ENCODE measurements at places on chromosomes 3 and 15.

GRCh38 chr3:52754373-52754772 is 16.4 kb downstream of the NEK4 start:
- no peak for DNase-seq

DNA sequence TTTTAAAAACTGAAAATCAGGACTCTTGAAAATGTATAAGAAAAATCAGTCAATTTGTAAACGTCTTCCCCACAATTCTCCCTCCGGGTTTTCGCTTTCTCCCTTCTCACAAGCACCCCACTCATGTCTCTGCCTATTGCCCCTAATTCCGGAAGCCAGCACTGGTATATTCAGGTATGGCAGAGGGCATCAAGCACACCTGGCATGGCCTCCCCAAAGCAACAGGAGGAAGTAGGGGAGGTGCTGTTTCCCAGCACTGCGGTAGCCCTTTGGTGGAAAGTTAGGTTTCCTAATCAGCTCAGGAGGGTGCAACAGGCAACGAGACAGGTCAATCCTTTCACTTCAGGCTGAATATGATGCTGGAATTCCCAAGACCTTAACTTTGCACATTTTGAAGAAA is 30.1 kb downstream of the LAMP3 start:
- no peak for DNase-seq

DNA sequence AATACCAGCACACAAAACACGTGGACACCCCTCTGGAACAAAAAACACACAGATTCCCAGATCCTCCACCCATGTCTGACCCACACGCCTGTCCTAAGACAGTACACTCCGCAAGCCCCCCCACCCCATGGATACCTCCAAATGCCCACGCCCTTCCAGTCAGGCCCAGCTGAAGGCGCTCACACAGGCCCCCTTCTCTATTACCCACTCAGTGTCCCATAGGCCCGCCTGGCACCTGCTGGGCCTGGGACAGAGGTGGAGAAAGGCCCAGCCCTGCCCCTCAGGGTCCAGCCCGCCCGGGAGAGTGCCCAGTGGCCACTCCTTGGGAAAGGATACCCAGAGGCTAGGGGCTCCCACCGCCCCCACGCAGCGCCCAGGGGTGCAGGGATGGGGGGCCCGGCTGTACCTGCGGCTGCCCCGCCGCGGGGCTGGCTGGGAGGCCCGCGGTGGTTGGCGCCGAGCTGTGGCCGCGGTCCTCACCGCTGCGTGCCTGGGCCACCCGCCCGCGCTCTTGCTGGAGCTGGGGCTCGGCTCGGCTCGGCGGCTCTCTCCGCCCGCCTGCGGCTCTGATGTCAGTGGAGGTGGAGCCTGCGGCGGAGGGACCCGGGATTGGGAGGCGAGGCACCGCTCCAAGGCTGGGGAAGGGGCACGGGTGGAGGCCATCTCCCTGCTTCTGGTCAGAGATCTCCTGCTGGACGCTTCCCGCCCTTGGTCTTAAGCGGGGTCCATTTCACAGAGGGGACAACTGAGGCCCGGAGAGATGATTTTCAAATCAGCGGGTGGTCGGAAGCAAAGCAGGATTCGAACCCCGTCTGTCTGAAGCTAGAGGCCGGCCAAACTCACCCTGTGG is at the start of gene CAMK1:
Gene CAMK1, minus strand, starts transcription at position 522 of the 850 bp plus-strand sequence. CDS start 2,198 bp downstream, outside the sequence.
- DNase-seq, result peak; percentile 63

DNA sequence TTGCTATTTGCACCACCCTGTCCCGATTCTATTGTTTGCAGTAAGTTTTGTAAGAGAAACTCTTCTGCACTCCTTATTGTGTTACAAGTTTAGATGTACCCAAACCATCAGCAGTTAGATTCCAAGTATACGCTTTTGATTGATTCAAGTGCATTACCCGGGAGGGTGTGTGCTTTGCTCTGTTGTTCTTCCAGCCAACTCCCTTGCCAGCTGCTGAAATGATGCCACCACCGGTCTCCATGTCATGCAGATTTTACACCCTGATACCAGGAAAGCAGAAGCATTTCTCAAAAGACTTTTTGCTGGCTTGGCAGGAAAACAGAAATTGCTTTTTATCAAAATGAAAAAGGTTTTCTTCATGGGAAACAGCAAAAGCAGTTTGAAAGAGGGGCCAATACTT is 1006.6 kb upstream of the CFAP20DC start:
- no peak for DNase-seq

DNA sequence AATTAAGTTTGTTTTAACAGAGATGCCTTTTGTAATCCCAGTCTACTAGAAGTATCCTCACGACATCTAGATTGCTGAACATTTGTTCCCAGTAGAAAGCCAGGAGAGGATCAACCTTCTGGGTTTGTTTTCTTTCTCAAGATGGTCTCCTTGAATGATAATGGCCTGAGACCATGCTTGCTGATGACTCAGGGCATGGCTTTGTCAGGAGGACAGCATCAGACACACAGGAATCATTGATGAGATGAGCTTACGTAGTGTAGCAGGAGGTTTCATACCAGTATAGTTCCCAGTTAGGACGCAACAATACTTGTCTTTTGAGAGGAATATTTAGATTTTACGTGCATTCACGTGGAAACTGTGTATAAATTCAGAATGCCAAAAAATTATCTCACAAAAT is 38.6 kb downstream of the ATP1B3 start:
- DNase-seq, result no peak

DNA sequence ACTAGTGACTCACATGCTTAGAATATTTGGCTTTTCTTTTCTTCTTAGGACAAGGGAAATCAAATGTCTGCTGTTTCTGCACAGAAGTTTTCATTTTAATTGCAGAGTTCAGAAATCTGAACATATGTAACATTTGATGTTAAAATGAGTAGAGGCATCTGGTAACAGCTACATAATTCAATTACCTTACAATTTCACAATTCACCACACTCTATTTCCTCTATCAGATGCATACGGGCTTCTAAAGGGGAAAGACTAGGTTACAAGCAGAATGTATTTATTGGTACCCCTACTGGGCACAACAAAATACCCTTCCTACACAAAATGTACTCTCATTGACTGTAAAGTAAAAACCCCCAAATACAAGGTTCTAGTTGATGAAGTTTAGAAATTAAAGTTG is 176.0 kb downstream of the SOX2 start:
- DNase-seq, result no peak

DNA sequence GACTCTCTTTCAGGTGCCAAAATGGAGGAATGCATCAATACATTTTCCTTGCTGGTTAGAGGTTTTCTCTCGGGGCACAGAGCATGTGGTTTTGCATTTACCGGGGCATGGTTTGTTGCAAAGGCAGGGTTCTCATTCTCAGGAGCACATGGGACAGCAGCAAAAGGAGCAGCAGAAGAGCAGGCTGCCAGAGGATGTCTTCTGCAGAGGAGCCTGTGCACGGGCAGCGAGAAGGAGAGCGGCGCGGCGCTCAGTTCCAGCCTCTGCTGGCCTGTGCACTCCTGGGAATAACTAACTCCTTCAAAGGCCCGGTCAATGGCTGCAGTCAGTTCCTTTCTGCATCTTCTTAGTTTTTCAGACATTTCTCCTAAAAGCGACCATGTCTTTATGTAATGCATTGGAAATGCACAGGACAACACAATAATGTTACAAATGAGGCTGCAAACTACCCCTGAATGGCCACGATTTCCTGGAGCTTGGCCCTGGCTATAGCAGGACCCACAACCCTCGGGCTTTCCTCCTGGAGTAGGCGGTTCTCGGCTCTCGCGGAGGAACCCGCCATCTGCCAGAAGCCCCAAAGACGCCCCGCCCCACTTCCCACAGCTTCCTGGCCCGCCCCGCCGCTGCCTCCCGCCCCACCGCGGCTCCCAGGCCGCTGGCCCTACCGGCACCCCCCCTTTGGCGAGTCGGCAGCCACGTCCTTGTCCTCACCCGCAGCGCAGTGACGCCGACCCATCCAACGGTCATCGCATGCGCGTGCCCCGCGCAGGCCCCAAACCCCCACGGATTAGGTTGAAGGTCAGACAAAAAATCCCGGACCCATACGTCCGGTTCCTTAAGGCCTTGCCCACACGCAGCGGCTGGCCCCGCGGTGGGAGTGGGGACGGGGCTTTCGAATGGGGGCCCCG is at the start of gene C3orf62:
Gene C3orf62, minus strand, starts transcription at position 758 of the 908 bp plus-strand sequence. Its CDS starts 360 bp downstream, at position 398.
- DNase-seq, result peak; percentile 51
